Suppressor macrophage treated with lipopolysaccharide for 1 hour (primary cell): ENCODE measurements at places on chromosomes 2 and 18.

DNA sequence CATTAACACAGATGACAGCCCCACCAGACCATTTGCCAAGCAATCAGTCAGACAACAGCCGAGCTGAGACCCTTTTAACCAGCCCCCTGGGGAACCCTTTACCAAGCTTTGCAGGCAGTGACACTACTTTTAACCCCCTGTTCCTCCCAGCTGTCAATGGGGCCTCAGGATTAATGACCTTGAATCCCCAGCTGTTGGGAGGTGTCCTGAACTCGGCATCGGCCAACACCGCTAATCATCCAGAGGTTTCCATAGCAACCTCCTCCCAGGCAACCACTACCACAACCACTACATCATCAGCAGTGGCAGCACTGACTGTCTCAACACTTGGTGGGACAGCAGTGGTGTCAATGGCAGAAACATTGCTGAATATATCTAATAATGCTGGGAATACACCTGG lies 160.9 kb upstream of the EPC2 start:
- no peak for DNase-seq

GRCh38 chr18:8752329-8752728 lies 47.0 kb downstream of the MTCL1 start:
- no peak for DNase-seq

DNA sequence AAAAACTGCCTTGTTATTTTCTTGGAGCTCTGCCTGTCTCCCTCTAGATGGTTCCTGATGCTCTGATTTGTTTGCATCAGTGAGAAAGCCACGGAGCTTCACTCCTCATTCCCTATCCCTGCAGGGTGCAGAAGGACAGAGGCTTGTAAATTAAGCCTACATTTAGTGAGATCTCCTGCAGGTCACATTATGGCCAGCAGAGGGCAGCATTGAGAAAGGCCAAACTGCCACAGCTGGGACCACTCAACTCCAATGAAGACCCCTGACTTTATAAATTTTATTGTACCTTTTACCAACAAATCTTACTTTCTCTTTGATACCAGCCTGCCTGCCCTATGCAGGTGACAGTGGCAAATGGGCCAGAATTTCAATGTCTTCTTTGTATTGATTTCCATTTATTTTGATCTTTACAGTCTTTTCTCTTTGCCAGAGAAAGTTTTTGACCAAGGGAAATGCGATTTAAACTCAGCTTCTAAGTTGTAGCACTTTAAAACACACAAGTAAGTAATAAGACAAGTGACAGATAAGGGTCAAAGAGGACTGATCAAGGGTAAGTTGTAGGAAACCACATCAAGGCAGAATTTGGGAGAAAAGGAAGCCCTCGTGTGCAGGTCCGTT lies 1029.1 kb upstream of the KLHL29 start:
- DNase-seq: peak; percentile 44

GRCh38 chr18:68440433-68440832 lies 274.5 kb downstream of the TMX3 start:
- no peak for DNase-seq

DNA sequence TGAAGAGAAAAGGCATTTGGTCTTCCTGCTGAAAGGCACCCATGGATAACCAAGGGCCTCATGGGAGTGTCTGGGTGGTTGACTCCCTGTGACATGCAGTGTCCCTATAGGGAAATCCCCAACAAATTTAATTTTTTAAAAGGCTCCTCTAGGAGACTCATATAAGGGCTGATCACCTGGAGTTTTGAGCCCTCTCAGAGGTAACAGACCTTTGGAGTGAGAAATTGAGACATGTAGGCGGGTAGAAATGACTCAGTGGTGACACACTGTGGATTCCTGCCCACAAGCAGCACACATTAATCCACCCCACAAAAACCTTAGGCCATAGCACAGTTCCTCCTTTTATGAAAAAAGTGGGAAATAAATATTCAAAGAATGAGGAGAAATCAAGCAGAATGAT lies 557.0 kb upstream of the CNTNAP5 start:
- DNase-seq: no peak

GRCh38 chr2:40127890-40128557 lies 323.9 kb downstream of the SLC8A1 start:
- no peak for DNase-seq

DNA sequence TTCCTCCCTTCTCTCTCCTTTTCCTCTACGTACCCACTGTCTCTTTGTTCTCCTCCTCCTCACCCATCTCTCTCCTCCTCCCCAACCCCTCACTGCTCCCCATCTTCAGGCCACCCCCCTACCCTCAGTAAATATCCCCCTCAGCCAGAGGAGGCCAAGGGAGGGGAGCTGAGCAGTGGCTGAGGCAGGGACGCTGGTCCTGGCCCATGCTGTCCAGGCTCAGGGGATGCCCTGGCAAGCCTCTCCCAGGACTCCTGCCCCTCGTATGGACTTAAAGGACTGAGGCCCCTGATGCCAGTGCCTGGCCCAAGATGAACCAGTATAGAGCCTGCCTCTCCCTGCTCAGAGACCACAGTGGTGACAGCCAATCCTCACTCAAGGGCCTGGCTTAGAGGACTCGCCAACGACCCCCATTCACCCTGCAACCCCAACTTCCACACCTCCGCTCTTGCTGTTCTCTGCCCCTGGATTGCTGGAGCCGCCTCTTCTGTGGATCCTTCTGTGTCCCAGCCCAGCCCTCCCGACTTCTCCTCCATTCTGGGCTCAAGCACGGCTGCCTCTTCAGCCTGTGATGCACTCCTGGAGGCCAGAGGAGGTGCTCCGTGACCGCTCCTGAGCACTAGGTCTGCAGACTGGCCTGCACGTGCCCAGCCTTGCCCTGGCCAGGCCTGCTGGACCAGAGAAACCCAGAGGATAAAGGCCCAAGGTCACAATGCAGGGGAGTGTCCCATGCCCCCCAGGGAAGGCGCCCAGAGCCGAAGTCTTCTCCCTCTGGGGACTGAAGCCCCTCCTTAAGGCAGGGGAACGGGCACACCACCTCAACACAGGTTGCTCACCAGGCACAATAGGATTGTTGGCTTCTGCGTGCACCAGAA lies 9.5 kb upstream of the DUSP2 start:
- DNase-seq: no peak

- DNase-seq: peak; percentile 83
Measured at GRCh38 chr2:69741575-69742321, at the start of gene ANXA4. ANXA4 (plus strand) TSS chr2:69742134; CDS start chr2:69781566, 39,432 bp downstream.

- DNase-seq: no peak
Measured at GRCh38 chr18:8052237-8052701, 485.2 kb downstream of the PTPRM start.

GRCh38 chr18:12960395-12960794 lies 12.6 kb downstream of the SEH1L start:
- no peak for DNase-seq

DNA sequence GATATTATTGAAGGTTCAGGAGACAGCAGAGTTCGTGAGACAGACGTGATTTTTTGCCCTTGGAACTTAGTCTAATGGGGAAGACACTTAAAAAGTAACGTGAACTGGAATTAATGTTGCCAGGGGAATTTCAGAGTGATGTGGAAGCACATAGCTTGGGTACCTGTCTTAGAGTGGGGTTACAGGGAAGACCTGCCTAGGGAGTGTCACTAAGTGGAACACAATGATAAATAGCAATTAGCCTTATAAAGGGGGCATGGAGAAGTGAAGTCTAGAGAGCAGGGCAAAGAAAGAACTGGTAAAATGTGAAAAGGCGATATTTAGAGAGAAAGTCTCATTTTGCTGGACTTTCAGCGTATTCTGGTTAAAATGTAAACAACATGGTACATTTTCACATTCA lies 306.0 kb upstream of the TCF4 start:
- DNase-seq: no peak

DNA sequence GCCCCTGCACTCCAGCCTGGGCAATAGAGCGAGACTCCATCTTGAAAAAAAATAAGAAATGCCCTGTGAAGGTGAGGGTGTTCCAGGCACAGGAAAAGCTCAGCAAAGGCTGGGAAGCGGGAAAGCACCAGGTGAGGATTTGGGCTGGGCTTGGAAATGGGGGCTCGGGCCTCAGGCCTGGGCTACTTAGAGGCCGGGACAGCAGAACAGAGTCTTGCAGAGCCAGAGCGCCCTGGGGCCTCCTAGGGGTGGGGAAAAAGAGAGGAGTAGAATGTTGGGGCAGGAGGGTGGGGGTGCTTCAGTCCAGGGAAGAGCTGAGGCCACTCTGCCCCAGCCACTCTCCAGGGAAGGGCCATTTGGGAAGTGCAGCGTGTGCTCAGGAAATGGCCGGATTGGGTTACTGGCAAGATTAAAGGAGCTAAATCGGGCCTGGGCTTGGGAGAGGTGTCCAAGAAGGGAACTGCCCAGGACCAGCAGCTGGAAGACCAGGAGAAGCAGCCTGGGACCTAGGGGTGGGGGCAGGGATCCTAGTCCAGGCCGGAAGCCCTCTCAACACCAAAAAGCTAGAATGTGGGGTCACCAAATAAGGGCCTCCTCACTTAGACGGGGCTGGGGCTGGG lies 13.8 kb upstream of the DES start:
- no peak for DNase-seq

DNA sequence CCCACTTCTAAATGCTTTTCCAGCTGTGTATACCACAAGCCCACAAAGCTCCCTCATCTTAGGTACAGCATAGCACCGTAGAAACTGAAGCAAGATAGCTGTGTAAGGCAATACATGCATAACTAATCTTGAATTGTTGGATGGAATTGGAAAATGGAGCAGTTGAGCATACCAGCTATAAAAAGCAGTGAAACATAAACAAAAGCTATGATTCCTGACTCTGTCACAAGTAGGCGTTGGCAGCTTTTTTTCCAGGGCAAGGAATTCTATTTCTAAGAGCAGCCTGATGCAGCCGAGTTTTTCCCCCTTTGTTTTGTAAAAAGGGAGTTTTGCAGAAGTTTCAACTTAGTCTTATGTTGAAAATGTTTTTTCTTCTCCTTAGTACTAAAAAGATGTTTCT lies 32.4 kb downstream of the MOGAT1 start:
- DNase-seq: no peak

DNA sequence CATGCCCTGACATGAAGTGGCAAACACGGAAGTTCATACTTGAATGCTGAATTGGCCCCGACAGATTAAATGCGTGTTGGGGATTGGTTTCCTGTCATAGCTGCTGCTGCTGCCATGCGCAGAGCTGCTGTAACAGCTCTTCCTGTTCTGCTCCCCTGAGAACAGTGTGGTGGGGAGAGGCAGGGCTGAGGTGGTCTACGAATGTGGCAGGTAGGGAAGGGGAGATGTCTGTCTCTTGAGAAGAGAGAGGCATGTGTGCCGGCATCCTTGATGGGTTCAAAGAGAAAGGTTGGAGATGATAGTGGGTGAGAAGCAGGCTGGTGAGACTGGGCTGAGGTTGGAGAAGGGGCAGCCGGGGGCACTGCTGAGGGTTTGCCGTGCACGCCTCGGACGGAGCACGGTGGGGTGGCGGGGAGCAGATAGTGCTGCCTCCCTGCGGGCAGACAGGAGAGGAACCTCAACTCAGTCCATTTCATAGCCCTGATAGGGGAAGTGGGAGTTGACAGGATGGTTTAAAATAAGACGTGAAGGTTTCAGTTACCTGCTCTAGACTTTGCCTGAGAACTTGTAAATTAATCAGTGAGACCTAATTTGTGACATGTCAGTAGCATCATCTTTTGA lies 46.1 kb downstream of the TMEM185B start:
- DNase-seq: peak; percentile 70

- no peak for DNase-seq
Measured at GRCh38 chr2:235498541-235498940, 4.7 kb downstream of the AGAP1 start.

GRCh38 chr2:128498086-128498485 lies 179.4 kb upstream of the HS6ST1 start:
- DNase-seq: no peak

GRCh38 chr2:25505622-25506021 lies 163.9 kb upstream of the DNMT3A start:
- no peak for DNase-seq

DNA sequence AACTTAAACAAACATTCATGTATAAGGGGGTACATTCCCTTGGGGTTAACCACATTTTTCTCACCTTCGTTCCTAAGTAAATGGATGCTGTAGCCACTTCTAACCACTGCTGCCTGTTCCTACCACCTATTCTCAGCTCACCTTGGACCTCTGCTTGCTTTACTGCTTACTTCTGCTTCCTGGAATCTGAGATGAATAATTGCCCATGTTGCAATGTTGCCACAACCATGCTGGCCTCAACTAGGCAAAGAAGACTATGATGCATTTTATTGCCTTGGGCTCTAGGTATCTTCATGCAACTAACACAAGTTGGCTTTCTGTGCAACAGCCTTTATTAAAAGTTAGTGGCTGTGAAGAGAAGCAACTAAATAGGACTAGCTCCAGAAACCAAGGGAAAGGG lies 106.3 kb upstream of the TCF4 start:
- no peak for DNase-seq

DNA sequence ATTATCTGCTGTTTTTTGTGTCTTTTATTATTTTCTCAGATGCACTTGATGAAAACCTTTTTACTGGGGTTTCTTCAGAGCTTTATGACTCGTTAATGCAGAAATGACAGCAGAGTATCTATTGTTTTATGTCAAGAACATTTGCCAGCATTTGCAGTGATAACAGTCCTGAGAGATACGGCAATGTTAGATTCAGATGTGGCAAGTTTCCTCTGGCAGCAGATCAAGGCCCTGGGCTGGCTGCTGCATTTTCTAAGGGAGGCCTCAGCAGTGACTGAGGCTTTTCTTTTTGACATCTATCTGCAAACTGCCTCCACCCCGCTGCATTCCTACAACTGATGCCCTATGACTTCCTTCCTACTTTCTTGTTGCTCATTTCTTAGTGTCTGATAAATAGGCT lies 40.2 kb downstream of the EFEMP1 start:
- no peak for DNase-seq

DNA sequence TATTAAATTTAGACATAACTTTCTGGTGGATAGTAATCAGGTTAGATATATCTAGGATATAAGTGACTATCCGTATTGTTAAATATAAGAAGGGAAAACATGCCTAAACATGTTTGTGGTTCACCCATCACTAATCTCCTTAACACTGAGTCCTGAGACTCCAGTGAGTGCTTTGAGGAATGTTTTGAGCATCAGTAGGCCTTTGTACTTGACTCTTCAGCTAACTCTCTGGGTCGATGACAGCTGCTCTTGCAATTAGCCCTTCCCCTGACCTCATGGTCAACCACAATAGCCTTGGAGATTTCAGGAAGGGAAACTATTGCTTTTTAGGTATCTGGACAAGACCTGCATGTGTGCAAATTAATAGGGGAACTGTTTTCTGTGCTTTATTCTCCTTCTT lies 716.8 kb downstream of the EPHA4 start:
- DNase-seq: no peak

GRCh38 chr2:65430603-65431420 lies 1.6 kb downstream of the SPRED2 start:
- DNase-seq: peak; percentile 80
